Stimulated activated CD8-positive, alpha-beta memory T cell treated with anti-CD3 and anti-CD28 coated beads, Interleukin-4, amount 100 ng/mL, for 4 hours (primary cell): ENCODE measurements at places on chromosomes 6 and 20.

DNA sequence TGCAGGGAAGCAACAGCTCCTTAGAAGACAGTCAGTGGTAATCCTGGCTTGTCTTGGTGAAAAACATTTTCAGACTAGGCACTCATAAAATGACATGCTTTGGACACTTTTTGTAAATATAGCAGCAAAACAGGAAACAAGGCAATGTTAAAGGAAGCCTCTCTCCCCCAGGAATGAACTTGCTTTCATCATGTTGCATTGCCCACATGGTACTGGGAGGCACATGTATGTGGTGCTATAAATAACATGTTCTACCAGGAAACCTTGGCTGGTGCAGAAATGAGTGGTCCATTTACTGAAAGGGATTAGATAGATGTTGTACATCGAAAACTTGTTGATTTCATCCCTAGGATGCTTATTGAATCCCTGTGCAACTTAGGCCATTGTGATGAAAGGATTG, 121.4 kb upstream of the RREB1 start:
- DNase-seq = no peak

DNA sequence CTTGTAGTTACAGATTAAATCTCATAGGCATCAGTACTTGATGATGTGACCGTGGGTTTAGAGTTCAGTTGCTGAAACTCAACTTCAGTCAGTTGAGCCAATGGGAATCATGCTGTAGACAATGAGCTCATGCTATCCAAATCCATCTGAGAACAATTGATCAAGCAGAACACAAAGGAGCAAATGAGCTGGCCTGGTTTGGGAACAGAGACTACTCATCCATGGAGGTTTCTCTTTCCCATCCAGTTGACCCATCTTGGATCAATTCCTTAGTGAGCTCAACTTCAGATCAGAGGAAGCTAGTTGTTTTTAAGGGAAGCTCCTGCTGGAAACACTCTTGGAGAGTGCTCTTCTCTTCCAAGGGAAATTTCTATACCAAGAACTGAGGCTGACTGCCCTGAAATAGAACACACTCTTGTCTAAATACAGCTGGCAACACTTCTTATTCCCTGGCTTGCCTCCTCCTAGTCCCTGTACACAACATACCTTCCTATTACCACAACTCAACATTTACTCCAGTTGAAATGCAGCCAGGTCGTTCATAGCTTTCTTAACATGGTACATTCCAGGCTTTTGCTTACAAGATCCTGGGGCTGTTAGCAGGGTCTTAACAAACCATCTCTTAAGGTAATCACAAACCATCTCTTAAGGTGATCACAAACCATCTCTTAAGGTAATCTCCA, 203.9 kb upstream of the PRDM1 start:
- no peak for DNase-seq

GRCh38 chr6:53721766-53722165, 56.2 kb upstream of the KLHL31 start:
- DNase-seq = no peak

DNA sequence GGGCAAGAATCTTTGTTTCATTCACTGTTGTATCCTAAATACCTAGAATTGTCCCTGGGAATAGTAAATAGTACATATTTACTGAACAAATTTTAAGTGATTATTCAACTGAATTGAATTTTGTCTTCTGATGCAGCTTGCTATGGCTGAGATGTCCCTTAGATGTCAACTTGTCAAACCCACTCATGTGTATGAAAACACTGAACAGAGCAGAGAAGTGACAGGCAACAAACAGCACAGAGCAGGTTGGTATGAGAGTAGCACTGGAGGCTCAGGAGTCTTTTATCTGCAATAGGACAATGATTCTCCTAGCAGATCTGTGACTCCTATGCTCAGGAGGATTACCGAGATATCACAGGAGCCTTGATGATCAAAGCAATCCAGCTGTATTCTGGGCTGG, 540.1 kb upstream of the CHD6 start:
- no peak for DNase-seq

DNA sequence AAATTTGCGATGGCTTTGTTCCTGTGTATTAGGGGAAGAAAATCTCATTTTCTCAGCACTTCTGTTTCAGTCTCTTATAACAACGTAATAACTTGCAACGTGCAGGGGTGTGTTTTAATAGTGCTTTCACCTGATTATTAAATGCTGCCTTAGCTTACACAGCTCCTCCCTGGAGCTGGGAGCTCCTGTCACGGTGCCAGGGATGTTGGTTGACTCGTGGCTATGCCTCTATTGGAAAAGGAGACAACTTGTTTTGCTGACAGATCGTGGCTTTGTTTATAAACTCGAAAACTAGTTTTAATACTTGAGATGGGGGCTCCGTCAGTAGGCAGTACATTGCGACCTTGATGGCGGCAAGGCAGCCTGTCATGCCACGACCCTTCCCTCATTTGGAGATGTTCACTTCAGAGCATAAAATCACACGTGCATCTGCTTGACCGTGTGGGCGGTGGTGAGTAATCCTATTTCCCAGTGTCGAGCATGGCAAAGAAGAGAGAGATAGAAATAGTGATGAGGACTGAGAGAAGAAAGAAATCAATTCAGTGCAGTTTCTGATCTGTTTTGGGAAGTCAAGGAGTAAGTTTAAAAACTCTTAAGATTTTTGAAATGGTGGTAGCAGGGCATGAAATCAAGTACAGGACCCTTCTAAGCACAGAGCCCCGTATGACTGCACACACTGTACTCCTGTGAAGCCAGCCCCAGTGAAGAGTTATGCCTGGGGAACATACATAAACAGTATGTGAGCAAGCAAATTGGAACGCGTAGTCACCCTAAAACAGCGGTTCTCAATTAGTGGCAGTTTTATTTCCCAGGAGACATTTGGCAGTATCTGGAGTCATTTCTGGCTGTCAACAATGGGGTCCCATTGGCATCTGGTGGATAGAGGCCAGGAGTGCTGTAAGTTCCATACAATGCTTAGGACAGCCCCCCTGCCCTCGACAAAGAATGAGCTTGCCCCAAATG, 147.2 kb downstream of the DOK5 start:
- no peak for DNase-seq

DNA sequence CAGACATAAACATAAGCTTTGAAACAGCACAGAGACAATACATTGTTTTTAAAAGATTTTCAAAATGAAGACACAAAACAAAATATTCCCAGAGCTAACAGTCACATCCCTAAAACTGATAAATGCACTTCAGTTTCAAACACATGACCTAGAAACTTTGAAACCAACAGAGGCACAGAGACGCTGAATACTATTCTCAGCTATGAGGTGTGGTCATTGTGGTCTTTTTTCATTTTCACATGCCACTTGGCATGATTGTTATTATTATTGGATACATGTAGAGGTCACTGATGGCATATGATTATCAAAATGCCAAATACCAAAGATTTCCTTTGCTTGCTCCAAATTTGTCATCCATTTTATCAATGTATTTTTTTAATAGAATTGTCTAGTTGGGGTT, 306.9 kb downstream of the QKI start:
- no peak for DNase-seq

DNA sequence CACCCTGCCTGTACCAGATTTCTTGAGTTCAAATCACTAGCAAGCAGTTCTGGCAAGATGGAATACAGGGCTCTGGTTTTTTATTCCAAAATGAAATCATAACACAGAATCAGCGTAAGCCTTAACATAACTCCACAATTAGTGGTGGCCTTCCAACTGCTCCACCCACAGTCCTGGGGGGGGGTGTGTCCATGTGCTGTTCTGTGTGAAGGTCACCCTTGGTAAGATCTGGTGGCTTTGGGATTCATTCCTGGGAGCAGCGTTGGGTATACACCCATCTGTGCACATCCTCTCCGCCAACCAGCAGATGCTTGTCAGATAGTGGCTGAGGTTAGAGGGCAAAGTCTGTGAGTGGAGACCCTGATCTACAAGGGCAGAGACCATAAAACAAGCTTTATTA, 49.9 kb upstream of the CD83 start:
- no peak for DNase-seq

DNA sequence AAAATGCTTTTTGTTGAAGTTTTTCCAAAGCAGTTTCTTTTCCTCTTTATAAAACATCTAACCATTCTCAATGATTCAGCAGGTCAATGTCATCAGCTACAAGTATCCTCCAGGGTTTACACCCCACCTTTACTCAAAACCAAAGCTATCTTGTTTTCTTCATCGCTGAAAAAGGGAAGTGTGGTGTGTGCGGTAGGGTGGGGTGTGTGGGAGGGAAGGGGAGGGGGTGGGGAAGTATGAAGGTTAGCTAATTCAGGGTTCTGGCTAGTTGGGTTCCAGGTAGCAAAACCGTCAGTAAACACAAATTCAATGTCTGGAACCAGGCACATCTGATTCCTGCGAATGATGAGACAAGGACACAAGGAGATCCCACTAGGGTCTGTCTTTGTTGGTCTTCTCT, 189.6 kb downstream of the GJA10 start:
- peak; percentile 27 for DNase-seq
